ENCODE measurements at places on chromosomes 2 and 18. TPM values are rescaled to one million over a fixed set of nuclear protein-coding genes. Genes with fewer than 3 reads are reported as not detected.

EPHA4 gene
- 88.2 TPM for total RNA-seq

MROH2A gene
- not detected for total RNA-seq

CTAGE1 gene
- total RNA-seq = not detected

PXDN gene
- total RNA-seq = not detected

ACMSD gene
- total RNA-seq = not detected

TSPYL6 gene
- total RNA-seq = not detected

KIF5C gene
- total RNA-seq = 32.0 TPM

ING5 gene
- total RNA-seq = 50.2 TPM

TMEM37 gene
- total RNA-seq = not detected

CCDC121 gene
- total RNA-seq = 1.3 TPM

TMEM169 gene
- 2.2 TPM for total RNA-seq

REG3A gene
- total RNA-seq = not detected

PLB1 gene
- total RNA-seq = 2.7 TPM

SLC5A7 gene
- not detected for total RNA-seq

- peak overlapping the region; percentile 62 for H3K27ac ChIP-seq
- no peaks in the 10 kb centered on the region for H3K4me1 ChIP-seq
- no peak overlapping the region for H3K4me3 ChIP-seq
- peaks cover 64% of the 10 kb centered on the region for H3K27me3 ChIP-seq
Observed at GRCh38 chr2:235244255-235245220, 249.3 kb upstream of the AGAP1 start.

GRCh38 chr2:174726212-174726611 is 38.1 kb downstream of the CHRNA1 start:
- H3K4me3 ChIP-seq = no peak overlapping the region
- H3K27me3 ChIP-seq = no peaks in the 10 kb centered on the region
- H3K4me1 ChIP-seq = peaks cover 16% of the 10 kb centered on the region
- no peaks in the 10 kb centered on the region for H3K36me3 ChIP-seq

- no peak overlapping the region for H3K4me3 ChIP-seq
- no peak overlapping the region for H3K27ac ChIP-seq
- no peak for DNase-seq
Observed at GRCh38 chr2:168686452-168687191, 115.8 kb upstream of the NOSTRIN start.

GRCh38 chr2:162506706-162507105 is 162.8 kb downstream of the GCA start:
- H3K36me3 ChIP-seq = no peaks in the 10 kb centered on the region
- H3K27ac ChIP-seq = no peak overlapping the region
- no peak for DNase-seq

- no peaks in the 10 kb centered on the region for H3K36me3 ChIP-seq
- H3K27ac ChIP-seq = no peak overlapping the region
- no peaks in the 10 kb centered on the region for H3K4me1 ChIP-seq
- DNase-seq = no peak
- H3K4me3 ChIP-seq = no peak overlapping the region
Observed at GRCh38 chr2:144858211-144858610, 338.3 kb upstream of the ZEB2 start.

DNA sequence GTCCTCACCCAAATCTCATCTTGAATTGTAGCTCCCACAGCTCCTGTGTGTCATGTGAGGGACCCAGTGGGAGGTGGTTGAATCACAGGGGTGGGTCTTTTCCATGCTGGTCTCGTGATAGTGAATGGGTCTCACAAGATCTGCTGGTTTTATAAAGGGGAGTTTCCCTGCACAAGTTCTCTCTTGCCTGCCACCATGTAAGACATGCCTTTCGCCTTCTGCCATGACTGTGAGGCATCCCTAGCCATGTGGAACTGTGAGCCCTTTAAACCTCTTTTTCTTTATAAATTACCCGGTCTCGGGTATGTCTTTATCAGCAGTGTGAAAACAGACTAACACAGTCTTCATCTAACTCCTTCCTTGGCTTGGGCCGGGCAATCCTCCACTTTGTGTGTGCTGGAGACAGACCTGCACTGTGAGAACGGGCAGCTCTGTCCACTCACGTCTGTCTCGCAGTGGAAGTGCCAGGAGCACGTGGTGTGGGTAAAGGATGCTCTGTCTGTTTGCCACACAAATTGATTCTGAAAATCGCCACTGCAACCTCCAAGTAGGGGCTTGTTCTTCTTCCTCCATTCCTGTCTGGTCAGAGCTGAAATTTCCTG is 47.6 kb upstream of the OTOS start:
- H3K36me3 ChIP-seq = peaks cover 2% of the 10 kb centered on the region
- H3K4me3 ChIP-seq = no peak overlapping the region
- H3K27ac ChIP-seq = no peak overlapping the region
- no peaks in the 10 kb centered on the region for H3K4me1 ChIP-seq

- DNase-seq = no peak
- no peak overlapping the region for H3K4me3 ChIP-seq
- H3K36me3 ChIP-seq = peaks cover 3% of the 10 kb centered on the region
- H3K27me3 ChIP-seq = no peaks in the 10 kb centered on the region
Observed at GRCh38 chr2:12605936-12606335, 110.8 kb upstream of the TRIB2 start.

DNA sequence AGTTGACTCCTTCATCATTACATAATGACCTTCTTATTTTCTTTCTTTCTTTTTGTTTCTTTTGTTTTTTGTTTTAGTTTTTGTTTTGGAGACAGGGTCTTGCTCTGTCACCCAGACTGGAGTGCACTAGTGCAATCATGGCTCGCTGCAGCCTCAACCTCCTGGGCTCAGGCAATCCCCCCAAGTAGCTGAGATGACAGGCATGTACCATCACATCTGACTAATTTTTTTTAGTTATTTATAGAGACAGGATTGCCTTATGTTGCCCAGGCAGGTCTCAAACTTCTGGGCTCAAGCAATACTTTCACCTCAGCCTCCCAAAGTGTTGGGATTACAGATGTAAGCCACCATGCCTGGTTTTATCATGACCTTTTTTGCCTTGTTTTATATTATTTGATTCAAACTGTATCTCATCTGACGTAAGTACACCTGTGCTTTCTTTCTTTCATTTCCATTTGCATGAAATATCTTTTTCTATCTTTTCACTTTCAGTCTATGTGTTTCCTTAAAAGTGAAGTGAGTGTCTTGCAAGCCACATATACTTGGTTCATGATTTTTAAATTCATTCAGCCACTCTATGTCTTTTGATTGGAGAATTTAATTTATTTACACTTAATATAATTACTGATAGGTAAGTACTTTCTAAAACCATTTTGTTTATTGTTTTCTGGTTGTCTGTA is 39.1 kb downstream of the SP100 start:
- H3K4me3 ChIP-seq = no peak overlapping the region
- H3K27ac ChIP-seq = peak overlapping the region; percentile 12
- no peak for DNase-seq
- H3K27me3 ChIP-seq = no peaks in the 10 kb centered on the region
- peaks cover 31% of the 10 kb centered on the region for H3K36me3 ChIP-seq

DNA sequence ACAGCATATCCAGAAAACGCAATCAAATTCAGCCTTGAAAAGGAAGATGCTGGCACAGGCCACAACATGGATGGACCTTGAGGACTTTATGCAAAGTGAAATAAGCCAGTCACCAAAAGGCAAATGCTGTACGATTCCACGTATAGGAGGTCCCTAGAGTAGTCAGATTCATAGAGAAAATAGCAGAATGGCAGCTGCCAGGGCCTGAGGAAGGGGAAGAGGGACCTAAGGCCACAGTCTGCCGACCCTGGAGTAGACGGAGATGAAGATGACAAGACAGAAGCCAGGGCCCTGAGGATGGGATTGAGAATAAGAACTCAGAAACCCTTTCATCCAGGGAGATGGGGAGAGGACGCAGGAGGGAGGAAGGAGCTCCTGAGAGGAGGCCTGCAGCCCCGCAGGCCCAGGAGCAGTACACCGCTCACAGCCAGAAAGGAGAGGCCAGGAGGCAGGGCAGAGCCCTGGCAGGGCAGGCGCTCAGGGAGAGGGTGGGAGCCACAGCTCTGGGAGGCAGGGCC is 8.1 kb upstream of the MTERF4 start:
- H3K36me3 ChIP-seq = peaks cover 11% of the 10 kb centered on the region
- DNase-seq = no peak
- peaks cover 26% of the 10 kb centered on the region for H3K4me1 ChIP-seq
- no peaks in the 10 kb centered on the region for H3K27me3 ChIP-seq
- H3K4me3 ChIP-seq = peak overlapping the region; percentile 80

DNA sequence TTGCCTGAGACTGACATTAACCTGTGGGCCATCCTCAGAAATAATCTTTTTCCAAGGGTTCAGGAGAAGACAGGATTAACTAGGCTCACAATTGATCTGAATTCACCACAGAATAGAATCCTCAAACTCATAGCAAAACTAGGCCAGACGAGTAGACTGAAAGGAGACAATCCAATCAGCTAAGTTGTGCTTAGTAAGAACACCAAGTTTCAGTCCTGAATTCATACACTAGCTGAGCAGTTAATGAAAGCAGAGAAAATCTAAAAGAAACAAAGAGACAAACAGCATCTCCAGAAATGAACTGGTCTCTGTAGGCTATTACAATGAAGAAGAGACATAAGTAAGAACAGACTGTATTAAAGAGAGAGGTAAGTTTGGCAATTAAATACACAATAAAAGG is 89.5 kb downstream of the GORASP2 start:
- peaks cover 12% of the 10 kb centered on the region for H3K36me3 ChIP-seq
- no peak overlapping the region for H3K4me3 ChIP-seq
- H3K27me3 ChIP-seq = no peaks in the 10 kb centered on the region
- no peak overlapping the region for H3K27ac ChIP-seq
- DNase-seq = no peak

All from T-helper 17 cell (primary cell).